ENCODE measurements at places on chromosomes 3 and 15.

- no peak for DNase-seq
These were observed 569.3 kb downstream of the NAALADL2 start for GRCh38 chr3:175428466-175428865.

DNA sequence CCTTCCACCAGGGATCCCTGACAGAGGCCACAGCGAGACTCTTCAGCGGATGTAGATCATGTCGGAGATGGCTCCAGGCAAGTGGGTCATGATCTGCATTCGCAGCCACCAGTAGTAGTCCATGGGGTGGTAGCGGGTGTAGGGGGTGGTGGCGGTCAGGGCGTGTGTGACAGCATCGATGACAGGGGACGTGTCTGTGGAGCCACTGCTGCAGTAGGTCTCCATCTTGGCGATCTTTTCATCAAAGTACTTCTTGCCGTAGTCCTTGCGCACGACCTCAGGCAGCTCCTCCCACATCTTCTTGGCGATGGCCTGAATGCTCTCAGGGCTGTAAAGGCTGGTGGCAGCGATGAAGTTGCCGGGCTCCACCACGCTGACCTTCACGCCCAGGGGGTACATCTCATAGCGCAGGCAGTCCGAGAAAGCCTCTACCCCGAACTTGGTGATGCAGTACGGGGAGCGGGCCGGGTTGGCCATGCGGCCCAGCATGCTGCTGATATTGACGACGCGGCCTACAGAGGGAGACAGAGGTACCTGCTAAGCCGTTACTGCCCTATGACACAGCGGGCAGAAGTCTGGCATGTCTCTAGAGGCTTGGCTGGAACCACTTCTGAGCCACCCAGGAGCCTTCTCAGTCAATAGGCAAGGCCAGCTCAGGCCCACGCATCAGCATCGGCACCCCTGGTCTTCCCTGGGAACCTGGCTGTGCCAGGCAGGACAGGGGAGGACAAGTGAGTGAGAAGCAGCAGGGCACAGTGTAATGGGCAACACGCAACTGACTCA, 43.7 kb downstream of the BDH1 start:
- no peak for DNase-seq

DNA sequence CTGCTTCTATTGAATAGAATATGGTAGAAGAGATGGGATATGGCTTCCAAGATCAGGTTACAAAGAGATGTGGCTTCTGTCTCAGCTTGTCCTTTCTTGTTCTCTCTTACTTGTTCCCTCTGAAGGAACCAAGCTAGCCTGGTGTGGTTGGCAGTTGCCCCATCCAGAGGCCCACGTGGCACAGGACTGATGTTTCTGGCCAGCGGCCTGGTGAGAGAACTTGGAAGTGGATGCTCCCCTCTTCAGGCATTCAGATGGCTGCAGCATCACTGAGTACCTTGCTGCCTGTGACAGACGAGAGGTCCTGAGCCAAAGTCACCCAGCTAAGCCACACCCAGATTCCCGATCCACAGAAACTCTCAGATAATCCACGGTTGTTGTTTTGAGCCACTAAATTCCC, 183.6 kb downstream of the NSMCE3 start:
- DNase-seq: no peak

DNA sequence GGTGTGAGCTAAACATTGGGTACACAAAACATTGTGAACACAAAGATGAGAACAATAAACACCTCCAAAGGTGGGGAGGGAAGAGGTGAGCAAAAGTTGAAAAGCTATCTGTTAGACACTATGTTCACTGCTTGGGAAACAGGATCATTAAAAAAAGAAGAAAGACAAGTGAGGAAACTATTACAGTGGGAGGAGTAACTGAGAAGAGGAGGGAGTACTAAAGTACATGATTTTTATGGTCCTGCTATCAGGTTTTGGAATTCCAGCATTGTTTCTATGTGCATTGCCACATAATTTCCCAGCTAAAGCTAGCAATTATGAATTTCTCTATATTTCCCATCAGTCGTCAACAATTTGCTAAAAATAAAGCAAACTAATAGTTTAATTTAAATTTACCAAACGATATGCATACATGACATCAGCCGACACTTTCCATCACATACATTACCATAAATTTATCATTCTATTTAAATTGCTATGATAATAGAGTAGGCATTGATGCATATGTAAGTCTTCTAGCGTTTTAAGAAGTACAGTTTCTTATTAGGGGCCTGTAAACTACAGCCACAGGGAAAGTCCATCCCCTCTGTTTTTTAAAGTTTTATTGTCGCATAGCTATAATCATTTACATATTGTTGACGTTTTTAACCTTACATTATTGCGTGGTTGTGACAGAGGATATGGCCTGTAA, 221.8 kb downstream of the CHL1 start:
- DNase-seq: no peak

DNA sequence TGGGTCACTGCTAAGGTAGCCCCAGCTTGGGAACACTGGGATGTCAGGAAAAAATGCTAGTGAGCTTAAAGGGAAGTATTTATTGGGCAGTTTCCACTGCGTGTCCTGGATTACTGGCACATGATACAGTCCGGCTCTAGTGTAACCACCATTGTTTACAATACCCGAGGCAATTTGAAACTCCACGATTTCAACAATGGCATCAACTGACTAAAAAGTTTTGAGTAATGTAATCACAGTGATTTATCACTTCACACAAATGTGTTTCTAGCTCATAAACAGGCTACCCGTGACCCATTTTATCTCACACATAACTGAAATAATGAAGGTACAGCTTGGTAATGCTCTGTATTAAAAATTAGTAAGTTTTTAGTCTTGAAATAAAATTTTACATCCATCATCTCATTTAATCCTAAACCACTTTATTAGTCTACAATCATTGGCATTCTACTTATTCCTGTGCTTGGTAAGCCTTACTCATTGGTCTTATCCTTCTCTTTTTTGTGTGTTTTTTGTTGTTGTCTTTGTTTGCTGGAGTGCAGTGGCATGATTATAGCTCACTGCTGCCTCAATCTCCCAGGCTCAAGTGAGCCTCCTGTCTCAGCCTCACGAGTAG, 7.6 kb downstream of the ZMAT3 start:
- no peak for DNase-seq

DNA sequence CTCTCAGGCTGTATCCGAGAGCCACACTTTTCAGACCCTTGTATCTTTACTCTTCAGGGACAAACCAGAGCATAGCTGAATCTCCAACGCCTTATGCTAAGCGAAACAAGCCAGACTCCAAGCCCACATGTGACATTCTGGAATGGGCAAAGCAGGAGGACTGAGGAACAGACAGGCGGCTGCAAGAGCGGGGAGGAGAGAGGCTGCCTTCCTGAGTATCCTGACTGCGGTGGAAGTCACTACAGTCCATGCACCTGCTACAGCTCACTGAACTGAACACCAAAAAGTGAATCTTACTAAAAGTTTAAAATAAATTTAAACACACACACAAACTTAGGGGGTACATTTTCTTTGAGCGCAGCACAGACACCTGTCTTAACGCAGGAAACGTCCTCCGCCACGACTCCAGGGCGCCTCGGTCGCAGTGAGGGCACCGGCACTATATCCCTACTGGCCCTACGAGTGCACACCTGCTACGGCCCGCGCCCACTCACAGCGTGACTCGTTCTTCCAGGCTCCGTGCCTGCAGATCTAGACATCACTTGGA, 1.4 kb downstream of the CYFIP1 start:
- no peak for DNase-seq

GRCh38 chr3:190492966-190493365, 20.9 kb upstream of the IL1RAP start:
- no peak for DNase-seq

Data from NAMALWA (cell line).